ENCODE measurements at places on chromosomes 16 and 17.
A peak's percentile ranks its signal among the peaks of the same experiment; 100 is the strongest.

DNA sequence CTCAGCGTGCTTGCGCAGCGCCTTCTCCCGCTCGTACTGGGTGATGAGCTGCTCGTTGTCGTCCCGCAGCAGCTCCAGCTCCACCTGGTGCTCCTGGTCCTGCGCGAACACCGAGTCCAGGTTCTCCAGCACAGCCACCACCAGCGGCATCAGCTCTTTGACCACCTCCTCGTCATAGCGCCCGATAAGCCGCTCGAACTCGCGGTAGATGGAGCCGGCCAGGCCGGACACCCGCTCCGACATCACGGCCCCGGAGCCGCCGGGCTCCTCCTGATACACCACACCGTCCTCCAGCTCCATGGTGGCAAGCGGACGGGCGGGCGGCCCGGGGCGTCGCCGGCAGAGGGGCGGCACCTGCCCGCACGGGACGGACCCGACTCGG is 320 bp downstream of the SPAG9 start:
- H3K4me3 ChIP-seq = peak overlapping the region; percentile 99
- peaks cover 7% of the 10 kb centered on the region for H3K4me1 ChIP-seq
- H3K27ac ChIP-seq = peak overlapping the region; percentile 96

DNA sequence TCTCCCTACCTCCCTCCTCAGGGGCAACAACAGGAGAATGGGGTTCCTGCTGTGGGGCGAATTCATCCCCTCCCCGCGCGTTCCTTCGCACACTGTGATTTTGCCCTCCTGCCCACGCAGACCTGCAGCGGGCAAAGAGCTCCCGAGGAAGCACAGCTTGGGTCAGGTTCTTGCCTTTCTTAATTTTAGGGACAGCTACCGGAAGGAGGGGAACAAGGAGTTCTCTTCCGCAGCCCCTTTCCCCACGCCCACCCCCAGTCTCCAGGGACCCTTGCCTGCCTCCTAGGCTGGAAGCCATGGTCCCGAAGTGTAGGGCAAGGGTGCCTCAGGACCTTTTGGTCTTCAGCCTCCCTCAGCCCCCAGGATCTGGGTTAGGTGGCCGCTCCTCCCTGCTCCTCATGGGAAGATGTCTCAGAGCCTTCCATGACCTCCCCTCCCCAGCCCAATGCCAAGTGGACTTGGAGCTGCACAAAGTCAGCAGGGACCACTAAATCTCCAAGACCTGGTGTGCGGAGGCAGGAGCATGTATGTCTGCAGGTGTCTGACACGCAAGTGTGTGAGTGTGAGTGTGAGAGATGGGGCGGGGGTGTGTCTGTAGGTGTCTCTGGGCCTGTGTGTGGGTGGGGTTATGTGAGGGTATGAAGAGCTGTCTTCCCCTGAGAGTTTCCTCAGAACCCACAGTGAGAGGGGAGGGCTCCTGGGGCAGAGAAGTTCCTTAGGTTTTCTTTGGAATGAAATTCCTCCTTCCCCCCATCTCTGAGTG is 5.9 kb upstream of the LASP1NB start:
- H3K27ac ChIP-seq = no peak overlapping the region
- no peak for DNase-seq
- no peaks in the 10 kb centered on the region for H3K27me3 ChIP-seq
- H3K4me1 ChIP-seq = peaks cover 16% of the 10 kb centered on the region
- peaks cover 38% of the 10 kb centered on the region for H3K36me3 ChIP-seq

DNA sequence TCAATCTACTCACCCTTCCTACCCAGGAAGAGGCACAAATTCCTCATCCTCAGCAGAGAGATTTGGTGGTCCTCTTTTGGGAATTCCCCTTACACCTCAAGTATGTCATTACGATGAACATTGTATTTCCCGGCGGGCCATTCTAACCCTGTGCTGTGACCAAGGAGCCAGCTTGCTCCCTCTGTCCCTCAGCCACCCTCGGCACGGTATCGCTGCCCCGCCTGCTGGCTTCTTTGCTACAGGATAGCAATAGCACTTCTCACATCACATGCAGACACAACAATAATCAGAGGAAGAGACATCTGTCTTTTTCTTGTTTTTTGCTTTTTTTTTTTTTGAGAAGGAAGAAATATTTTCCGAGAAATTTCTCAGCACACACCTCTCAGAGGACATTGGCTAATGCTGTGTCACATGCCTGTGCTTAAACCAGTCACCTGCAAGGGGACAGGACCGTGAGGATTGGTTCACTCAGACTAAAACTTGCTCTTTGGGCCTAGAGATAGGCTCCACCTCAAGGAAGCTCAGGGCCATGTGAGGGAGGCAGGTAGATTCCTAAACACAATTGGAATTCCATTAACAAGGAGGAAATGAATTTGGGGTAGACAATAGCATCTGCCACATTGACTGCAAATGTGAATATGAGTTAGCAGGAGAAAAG is 41.2 kb downstream of the TMC5 start:
- no peak overlapping the region for H3K27ac ChIP-seq
- no peaks in the 10 kb centered on the region for H3K4me1 ChIP-seq
- DNase-seq = no peak
- no peaks in the 10 kb centered on the region for H3K36me3 ChIP-seq
- H3K27me3 ChIP-seq = no peaks in the 10 kb centered on the region
- no peak overlapping the region for H3K4me3 ChIP-seq

GRCh38 chr17:3507869-3508268 is 32.1 kb downstream of the ASPA start:
- no peak overlapping the region for H3K27ac ChIP-seq
- peaks cover 2% of the 10 kb centered on the region for H3K4me1 ChIP-seq
- no peak for DNase-seq

GRCh38 chr17:60231691-60232090 is 81.9 kb downstream of the CA4 start:
- no peaks in the 10 kb centered on the region for H3K27me3 ChIP-seq
- H3K36me3 ChIP-seq = peaks cover 2% of the 10 kb centered on the region
- peak; percentile 42 for DNase-seq
- no peak overlapping the region for H3K27ac ChIP-seq
- H3K4me3 ChIP-seq = no peak overlapping the region

DNA sequence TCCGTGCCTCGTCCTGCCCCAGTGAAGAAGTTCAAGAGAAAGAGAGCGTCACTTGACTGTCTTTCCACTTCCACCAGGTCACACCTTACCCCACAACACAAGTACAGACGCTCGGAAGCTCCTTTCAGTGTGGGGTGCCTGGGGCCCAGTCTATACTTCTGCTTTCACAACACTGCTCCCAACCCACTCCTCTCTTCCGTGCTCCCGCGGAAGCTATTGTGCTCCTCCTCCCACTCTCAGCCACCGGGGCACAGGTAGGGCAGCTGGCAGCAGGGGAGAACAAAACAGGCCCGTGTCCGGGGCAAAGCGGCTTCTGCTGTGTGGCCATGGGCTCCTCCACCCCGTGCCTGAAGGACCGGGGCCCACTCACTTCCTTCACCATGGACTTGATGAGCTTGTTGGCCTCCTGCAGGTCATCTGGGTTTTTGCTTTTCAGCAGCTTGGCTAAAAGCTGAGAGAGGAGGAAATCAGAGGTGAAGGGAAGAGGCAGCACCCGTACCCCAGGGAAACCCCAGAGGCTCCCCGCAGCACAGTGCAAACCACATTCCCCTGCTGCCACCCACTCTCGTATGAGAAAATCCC is 18.9 kb downstream of the GGA3 start:
- peaks cover 45% of the 10 kb centered on the region for H3K36me3 ChIP-seq
- DNase-seq = no peak

DNA sequence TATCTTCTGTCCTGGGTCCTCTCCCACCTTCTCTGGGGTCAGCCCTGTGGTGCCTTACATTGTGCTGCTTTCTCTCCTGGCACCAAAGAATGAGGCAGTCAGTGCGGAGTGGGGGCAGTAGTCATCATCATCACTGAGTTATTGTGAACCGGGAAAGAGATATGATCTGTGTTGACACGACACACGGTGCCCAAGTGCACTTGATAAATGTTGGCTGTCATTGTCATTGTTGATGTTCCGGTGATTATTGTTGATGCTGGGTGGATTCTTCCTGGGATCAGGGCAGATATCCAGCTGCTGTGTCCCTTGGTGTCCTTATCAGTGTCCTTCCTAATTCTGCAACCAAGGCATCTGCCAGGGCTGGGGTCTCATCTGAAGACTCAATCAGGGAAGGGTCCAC is 121.7 kb downstream of the ABCC6 start:
- DNase-seq = no peak
- peaks cover 8% of the 10 kb centered on the region for H3K4me1 ChIP-seq
- no peaks in the 10 kb centered on the region for H3K27me3 ChIP-seq

DNA sequence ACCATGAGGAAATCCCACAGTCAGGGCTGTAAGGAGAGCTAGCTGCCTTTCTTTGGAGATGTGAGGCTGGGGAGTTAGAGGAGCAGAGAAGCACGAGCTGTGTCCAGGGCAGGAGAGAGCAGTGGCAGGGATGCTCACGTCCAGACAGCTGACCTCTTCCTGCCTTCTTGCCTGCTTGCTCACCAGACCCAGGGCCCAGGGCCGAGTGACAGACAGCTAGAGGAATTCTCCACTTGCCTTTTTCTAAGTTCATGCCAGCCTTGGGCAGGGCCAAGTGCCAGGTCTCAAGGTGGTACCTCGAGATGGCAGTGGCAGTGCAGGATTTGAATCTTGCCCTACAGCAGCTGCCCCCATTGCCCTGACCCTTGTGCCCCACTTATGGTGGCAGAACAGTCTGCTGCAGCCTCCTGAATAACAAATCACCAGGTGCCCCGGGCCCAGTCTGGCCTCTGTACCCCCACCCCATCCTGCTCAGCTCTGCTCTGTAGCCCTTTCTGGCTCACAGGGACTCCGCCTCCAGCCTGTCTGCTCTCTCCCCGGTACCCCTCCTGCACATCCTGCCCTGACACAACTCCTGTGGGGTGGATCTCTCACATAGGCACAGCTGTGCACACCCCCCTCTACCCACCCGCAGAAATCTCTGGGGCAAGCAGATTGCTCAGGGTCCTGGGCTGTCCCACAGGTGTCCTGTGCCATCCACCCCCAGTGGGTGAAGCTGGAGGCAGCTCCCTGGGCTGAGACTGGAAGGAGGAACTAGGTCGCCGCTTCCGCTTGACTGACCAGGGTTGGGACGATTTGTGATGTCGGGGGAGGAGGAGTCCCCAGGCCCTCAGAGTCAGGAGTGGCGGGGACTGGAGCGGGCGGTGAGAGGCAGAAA is 25.9 kb downstream of the GRIN2C start:
- no peak overlapping the region for H3K27ac ChIP-seq
- peak; percentile 41 for DNase-seq
- H3K27me3 ChIP-seq = no peaks in the 10 kb centered on the region
- no peak overlapping the region for H3K4me3 ChIP-seq
- no peaks in the 10 kb centered on the region for H3K36me3 ChIP-seq
- no peaks in the 10 kb centered on the region for H3K4me1 ChIP-seq

GRCh38 chr17:48882272-48882671 is 10.3 kb upstream of the ATP5MC1 start:
- no peak for DNase-seq
- H3K36me3 ChIP-seq = no peaks in the 10 kb centered on the region
- no peak overlapping the region for H3K4me3 ChIP-seq
